ENCODE measurements at places on chromosomes 3 and 15.

DNA sequence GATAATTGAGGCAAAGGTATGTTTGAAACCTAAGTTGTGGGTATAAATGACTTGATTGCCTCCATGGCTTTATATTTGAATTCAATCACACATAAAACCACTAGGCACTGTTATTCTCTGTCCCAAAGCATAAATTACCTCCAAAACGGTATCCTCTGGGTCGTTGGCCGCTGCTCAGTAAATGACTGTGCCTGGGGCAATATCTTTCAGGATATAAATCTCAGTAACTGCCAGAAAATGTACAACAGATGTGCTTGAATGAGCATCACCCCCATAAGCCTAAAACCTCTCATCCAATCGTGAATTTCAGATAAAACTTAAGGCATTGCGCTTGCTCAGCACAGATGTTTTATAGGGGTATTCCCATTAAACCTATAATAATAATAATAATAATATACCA lies 19.0 kb upstream of the C3orf49 start:
- DNase-seq: no peak

DNA sequence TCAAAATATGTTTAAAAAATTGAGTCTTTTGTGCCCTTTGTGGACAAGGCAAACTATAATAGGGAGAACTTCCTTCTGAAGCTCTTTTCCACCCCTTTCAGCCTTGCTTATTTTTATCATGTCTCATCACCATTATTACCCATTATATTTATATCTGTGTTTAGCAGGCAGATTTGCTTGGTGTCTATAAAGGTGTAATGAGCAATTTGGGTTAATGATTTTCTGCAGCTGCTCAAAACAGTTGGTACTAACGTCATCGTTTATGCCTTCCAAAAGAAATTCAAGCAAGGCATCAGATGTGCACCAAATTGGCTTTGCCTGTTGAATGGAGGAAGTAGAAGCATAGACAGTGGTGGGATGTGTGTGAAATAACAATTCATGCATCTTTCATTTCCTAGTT lies 483.7 kb upstream of the SGO1 start:
- no peak for DNase-seq

- peak; percentile 77 for DNase-seq
These were observed 57.6 kb upstream of the BCL6 start for GRCh38 chr3:187802928-187803259.

- DNase-seq: no peak
These were observed 1001.1 kb upstream of the EPHA6 start for GRCh38 chr3:95813244-95813643.

GRCh38 chr15:88701561-88702095 lies 62.8 kb downstream of the ISG20 start:
- peak; percentile 26 for DNase-seq

All from activated CD4-positive, alpha-beta T cell treated with anti-CD3 and anti-CD28 coated beads, Interleukin-2, amount 50 U/mL, for 48 hours (primary cell).